ENCODE measurements at places on chromosomes 1 and 21.
A peak's percentile ranks its signal among the peaks of the same experiment; 100 is the strongest.

DNA sequence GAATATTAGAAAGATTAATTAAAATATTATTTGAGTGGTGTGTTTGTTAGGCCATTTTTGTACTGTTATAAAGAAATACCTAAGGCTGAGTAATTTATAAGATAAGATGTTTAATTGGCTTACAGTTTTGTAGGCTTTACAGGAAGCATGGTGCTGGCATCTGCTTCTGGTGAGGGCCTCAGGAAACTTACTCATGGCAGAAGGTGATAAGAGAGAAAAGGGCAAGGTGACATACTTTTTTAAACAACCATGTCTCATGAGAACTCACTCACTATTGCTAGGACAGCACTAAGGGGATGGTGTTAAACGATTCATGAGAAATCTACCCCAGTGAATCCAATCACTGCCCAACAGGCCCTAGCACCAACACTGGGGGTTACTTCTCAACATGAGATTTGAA, 56.7 kb upstream of the RGS21 start:
- DNase-seq, result no peak

GRCh38 chr1:12617901-12618660, at the start of gene DHRS3:
Gene DHRS3, minus strand, starts transcription at chr1:12618210. Its CDS starts 862 bp downstream, at chr1:12617348.
- DNase-seq, result peak; percentile 43

- no peak for DNase-seq
Observed at GRCh38 chr1:23657659-23658275, 33.8 kb upstream of the RPL11 start.

DNA sequence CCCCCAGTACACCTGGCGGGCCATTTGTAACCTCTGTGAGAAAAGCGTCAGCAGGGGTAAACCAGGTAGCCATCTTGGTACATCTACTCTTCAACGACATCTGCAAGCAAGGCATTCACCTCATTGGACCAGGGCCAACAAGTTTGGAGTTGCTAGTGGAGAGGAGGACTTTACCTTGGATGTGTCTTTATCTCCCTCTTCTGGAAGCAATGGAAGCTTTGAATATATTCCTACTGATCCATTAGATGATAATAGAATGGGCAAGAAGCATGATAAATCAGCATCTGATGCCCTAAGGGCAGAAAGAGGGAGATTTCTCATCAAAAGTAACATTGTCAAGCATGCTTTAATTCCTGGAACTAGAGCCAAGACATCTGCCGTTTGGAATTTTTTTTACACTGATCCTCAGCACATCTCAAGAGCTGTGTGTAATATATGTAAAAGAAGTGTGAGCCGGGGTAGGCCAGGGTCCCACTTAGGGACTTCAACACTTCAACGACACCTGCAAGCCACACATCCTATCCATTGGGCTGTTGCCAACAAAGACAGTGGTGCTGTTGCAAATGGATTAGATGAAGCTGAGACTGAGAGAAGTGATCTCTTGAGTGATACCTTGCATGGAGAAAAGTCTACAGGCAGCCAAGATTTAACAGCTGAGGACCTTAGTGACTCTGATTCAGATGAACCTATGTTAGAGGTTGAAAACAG, 2.7 kb downstream of the ZBED6 start:
- DNase-seq, result no peak

DNA sequence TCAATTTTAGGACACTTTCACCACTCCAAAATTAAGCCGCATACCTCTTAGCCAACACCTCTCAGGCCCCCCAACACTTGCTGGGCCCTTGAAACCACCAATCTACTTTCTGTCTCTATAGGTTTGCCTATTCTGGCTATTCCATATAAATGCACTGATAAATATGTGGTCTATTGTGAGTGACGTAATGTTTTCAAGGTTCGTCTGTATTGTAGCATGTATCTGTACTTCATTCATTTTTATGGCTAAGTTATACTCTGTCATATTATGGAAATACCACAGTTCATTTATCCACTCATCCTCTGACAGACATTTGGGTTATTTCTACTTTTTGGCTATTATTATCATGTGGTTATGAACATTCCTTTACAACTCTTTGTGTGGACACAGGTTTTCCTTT, 359.9 kb upstream of the ST6GALNAC5 start:
- DNase-seq, result no peak

DNA sequence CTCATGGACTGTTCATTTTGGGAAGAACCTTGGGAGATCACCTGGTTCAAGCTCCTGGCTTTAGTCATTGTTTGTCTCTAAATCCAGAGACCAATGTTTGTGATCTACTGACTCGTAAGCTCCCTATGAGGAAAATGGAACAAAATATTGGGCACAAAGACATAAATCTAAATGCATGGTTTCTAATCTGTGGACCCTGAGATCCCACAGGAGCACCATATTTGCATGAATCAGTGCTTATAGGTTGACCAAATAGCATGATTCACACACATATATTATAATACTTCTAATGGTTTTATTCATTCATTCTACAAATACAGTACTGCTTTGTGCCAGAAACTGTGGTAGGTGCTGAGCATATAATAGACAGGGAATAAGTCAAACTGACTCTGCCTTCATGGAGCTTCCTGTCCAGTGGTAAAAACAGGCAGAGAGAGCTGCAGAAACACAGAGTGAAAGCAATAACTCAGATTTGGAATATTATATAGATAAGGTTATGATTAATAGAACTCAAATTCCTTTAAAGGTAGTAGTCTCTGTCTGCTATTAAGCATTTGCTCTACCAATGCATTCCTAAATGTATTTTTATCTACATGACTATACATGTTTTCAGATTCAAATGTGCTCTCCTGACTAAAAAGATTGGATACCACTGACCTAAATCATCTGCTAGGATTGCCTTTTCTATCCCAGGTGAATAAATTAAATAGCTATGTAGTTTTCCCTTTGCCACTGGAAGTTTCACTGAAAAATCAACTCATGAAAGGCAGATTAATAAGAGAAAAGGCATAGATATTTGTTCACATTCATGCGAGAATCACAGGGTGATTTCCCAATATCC, 198.6 kb upstream of the CAMK1G start:
- DNase-seq, result no peak

DNA sequence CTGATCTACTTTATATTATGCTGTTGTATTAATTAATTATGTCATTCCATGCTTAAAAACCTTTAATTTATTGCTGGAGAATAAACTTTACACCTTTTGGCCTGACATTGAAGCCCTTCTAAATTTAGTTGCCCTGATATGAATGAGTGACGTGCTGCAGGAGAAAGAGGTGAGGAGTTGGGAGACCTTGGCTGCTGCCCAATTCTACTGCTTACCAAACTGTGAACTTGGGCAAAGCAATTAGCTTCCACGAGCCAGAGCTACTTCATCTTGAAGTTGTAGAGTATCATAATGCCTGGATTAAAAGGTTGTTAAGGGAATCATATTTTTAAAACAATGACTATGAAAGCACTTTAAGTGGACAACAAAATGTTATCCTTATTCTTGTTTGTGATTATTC, 126.8 kb upstream of the DEPDC1 start:
- no peak for DNase-seq
